ENCODE measurements at places on chromosomes 4 and X.

DNA sequence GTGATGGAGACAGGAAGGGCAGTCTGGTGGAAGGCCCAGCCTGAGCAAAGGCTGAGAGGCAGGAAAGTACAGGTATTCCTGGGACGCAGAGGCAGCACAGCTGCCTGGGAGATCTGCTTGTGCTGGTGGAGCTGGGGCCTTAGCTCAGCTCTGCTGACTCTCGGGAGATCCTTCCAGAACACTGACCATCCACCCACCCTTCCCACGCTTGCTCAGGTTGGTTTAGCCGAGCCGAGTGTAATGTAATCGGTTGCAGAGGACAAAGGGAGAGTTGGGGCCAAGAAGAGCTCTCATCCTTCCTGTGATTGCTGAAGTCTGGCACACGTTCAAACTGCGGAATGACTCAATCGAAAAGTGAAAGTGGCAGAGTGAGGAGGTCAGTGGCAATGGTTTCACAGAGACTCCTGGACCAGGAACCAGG is 43.1 kb upstream of the GPR78 start:
- DNase-seq = no peak

- no peak for DNase-seq
Observed at GRCh38 chrX:134406356-134407064, 53.5 kb upstream of the HPRT1 start.

DNA sequence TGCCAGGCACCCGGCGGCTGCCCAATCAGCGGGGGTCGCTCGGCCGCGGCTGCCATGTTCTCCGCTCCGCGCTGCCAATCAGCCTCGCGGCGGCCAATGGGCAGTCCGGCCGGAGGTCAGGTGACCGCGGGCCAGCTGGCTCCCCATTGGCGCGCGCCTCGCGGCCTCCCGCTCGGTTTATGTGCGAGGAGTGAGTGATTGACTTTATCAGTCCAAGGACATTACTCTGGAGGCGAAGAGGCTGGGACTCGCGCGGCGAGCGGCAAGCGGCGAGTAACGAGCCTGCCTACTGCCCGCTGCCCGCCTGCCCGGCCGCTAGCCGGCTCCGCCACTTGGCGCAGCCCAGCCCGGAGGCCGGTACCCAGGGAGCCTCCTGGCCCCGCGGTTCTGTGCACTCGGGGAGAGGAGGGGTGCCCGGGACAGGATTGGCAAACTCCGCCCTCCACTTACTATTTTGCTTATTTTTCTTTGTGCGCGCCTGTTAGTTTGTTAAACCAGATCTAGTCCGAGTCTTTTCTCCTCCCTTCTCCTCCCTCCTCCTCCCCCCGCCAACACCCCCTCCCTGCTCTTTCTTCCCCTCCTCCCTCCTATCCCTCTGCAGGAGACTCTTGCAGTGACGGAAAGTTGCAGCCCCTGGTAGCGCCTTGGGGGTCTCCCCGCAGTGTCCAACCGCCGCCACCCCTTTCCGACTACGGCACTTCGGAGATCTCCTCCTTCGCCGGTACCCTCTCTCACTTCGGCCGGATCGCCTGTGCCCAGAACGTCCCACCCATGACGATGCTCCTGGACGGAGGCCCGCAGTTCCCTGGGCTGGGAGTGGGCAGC is at the start of gene ZIC3:
TSS of gene ZIC3 (plus strand) at position 207 of the 825 bp plus-strand sequence. CDS start at position 772, 565 bp downstream.
- DNase-seq = no peak

GRCh38 chr4:154160519-154161301 is 330.9 kb downstream of the DCHS2 start:
- DNase-seq = no peak

DNA sequence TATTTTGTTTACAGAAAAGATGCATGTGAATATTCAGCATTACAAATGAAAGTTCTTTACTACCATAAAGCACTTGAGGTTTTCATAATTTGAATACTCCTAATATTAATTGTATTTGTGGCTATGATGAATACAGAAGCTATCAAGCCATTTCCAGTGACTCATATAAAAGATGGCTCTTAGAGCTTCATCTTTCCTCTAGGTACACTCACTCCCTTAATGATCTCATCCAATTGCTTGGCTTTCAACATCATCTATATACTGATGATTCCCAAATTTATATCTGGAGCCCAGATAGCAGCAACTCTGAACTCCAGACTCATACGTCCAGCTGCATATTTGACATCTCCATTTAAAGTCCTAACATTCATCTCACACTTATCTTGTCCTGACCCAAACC is 183.4 kb upstream of the FAM241A start:
- no peak for DNase-seq

DNA sequence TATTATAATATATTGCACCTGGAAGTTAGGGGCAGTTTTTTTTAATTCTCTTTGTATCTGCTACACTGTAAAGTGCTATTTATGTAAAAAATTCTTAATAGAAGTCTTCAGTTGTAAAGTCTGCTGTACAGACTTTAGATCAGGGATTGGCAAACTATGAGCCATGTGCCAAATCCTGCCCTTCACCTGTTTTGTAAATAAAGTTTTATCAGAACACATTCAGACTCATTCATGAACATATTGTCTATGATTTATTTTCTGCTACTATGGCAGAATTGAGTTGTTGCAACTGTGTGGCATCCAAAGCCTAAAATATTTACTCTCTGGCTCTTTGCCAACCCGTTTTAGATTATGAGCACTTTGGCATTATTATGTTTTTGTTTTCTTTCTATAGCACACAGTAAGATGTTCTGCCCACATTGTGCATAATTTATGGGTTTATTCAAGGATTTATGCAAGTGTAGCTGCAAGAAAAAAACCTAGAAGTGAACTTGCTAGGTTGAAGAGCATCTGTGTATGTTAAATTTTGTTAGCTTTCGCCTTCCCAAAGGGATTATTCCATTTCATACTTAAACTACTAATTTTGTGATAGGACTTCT is 56.9 kb downstream of the CLCN3 start:
- no peak for DNase-seq

DNA sequence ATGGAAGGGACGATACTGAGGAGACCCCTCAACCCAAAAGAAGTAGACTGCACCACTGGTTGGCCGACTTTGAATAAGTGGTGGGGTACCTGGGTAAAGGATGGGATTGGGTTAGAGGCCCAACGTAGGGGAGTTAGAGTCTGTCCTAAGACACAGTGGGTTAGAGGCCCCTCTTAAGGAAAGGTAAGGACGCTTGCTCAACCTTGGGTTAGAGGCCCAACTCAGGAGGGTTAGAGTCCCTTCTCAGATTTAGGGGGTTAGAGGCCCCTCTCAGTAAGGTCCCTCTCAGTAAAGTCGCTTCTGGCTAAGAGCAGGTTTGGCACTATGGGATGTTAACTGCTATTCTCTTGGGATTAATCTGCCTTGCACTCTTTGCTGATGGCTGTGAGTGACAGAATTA is 81.3 kb downstream of the ACOX3 start:
- DNase-seq = no peak

DNA sequence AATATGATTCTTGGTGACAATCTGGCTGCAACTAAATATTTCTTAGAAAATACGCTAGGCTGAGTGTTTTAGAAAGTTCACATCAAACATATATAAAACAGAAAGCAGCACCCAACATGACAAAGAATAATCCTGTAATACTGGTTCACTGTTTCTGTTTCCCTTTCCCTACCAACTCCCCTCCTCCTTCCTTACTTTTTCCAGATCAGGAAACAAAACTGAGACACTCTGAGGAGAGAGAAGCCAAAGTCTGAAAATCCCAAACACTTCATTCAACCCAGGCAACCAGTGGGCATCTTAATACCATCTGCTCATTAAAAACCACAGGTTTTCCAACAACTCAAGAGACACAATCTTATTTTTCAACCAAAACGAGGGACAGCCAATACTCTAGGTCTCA is 160.4 kb upstream of the MAP3K15 start:
- DNase-seq = no peak

DNA sequence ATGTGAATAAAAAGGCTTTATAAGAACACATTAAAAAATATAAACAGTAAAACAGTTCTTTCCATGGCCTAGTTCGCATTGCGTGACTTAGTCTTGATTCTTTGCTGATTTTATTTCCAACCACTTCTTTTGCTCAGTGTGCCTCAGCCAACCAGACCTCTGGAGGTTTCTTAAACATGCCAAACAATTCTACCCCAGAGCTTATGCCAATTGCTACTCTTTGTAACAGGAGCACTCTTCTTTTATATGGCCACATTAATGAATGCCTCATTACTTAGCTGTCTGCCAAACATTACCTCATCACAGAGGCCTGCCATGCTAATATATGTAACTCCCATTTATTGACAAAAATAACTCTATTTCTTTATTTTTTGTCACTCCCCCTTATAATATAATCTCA is 202.3 kb downstream of the NDST4 start:
- no peak for DNase-seq

DNA sequence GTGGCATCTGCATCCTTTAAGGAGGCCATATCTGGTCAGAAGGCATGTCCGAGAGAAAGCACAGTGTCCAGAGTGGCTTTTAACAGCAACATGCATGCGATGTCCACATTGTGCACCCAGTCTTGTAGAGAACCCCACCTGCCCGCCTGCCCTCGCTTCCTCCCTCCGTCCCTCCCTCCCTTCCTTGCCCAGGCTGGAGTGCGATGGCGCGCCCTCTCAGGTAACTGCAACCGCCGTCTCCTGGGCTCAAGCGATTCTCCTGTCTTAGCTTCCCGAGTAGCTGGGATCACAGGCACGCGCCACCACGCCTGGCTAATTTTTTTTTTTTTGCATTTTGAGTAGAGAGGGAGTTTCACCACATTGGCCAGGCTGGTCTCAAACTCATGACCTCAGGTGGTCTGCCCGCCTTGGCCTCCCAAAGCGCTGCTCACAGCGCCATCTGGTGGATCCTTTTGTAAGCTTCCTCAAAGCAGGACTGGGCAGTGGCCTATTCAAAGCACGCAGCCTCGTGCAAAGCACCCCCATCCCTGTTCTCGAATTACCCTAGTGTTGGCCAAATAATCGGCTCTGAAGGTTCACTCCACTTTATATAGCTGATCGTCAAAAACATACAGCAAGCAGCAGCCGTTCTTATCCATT is 15.0 kb downstream of the BRCC3 start:
- peak; percentile 49 for DNase-seq

GRCh38 chrX:136711147-136711546 is 63.2 kb downstream of the CD40LG start:
- DNase-seq = no peak

- DNase-seq = no peak
Observed at GRCh38 chrX:120732461-120732860, 102.6 kb upstream of the C1GALT1C1 start.

DNA sequence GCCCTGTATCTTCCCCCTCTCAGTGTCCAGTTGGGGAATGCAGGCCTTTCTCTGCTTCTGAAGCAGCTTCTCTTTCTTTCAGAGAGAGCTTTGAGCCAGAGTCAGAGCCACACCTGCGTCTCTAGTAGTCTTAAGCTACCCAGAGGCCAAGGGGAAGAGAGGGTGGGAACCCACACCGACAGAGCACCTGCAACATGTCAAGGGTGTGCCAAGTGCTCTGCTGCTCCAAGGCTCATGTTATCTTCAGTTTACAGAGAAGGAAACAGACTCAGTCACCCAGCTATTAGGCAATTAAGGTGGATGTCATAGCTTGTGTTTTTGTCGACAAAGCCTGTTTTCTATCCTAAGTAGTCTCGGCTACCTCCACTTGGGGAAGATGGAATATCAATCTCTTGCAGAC is 22.7 kb upstream of the RNF212 start:
- no peak for DNase-seq

DNA sequence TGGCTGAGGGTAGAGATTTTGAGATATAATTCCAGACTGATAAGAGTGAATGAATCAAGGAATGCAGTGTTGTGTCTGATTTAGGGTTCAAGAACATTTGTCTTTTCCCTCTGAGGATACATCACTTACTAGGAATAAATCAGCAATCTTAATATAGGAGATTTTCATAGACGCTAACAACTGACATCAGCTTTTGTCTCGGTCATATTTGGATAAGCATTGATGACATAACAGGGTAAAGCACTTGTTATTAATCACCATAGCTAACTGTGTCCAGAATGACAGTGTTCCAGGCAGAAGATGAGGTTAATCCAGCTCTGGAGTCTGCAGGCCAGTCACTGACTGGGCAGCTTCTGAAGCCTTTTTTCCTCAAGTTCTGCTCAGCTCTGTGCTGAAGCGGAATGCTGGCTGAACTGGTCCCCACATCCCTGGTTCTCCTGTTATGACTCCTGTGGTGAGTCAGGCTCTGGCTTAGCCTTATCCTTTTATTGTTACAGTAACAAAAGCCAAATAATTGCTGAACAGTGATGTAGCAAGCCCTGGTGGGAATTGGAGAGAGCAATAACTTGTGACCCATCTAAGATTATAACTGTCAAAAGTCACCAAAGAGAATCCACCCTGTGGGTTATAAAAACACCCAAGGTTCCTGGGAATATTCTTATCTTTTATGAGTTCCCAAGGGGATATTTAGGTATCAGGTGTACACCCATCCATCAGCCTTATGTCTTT is 41.8 kb downstream of the FNIP2 start:
- DNase-seq = no peak

DNA sequence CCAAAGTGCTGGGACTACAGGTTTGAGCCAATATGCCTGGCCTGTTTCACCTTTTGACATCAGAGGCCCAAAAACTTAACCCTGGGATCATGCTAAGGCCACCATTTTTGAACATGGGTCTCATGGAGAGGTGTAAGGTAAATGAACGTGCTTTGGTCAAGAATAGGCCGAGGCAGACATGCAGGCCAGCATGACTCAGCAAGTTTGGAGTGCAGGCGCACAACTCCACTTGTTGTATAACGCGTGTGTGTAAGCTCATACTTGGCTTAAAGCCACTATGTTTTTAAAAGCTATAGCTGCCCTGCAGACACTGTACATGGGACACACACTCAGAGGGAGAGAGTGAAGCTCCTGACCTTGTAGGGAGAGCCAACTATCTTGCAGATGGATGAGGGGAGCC is 43.8 kb upstream of the HPSE start:
- DNase-seq = no peak

DNA sequence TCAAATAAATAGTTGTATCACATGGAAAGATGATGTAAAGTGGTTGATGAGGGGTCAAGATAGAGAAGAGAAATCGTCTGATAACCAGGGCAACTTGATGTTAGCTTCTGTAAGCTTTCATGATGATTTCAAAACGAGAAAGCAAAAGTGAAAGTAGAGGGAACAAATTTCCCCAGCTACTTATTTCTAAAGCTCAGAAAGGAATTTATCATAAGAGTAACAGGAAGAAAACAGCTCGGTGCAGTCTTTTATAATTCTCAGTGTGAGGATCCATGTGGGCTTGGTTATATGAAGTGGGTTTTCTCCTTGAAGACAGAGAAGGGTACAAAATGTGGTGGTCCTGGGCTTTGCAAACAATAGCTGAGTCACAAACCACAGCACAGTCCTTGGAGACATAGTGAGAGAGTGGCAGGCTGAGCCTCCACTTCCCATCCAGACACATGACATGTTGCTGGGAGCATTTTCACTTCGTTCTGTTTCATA is 32.1 kb upstream of the GLRA2 start:
- DNase-seq = no peak

- DNase-seq = no peak
Observed at GRCh38 chr4:25666031-25666630, 10.5 kb downstream of the SLC34A2 start.

DNA sequence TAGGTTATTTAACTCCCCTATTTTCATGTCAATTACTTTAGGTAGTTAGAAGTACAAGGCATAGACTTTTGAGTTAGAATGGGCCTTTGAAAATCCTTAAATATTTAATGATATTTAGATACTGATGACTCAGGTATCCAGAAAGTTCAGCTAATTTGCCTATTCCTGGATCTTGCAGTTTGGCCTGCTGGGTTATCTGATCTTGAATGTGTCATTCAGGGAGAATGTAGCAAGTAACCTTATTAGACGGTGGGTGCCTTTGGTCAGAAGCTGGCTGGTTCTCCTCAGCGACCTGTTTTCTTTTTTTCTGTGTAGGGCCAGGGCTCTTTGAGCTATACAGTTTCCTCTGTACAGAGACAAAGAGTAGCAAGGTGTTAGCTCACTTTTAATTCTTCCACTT is 42.0 kb downstream of the MTM1 start:
- DNase-seq = no peak
